ENCODE measurements at places on chromosomes 13 and 19. TPM values are rescaled to one million over a fixed set of nuclear protein-coding genes. Genes with fewer than 3 reads are reported as not detected.

ZNF665 gene
- 5.7 TPM for total RNA-seq

PPM1N gene
- total RNA-seq, result 2.0 TPM

AXL gene
- 86.1 TPM for total RNA-seq

KIR3DL1 gene
- total RNA-seq, result not detected

KCNJ14 gene
- total RNA-seq, result 1.0 TPM

ZNF175 gene
- 10.1 TPM for total RNA-seq

KIR2DL1 gene
- not detected for total RNA-seq

Measured in subcutaneous adipose tissue (tissue), 4 donors.